Daoy (cell line): ENCODE measurements at places on chromosomes 5 and 9. TPM values are rescaled to one million over a fixed set of nuclear protein-coding genes. Genes with fewer than 3 reads are reported as not detected.

The CTSV gene
- 13.6 and 15.3 TPM in 2 replicates for total RNA-seq

The OR1Q1 gene
- total RNA-seq: not detected in 2 replicates

The SNX30 gene
- 15.2 and 17.1 TPM in 2 replicates for total RNA-seq

The PCDHA5 gene
- 0.39 and 0.69 TPM in 2 replicates for total RNA-seq

The PCDHGA11 gene
- total RNA-seq: 15.0 TPM in 2 replicates

The SHISAL2B gene
- not detected in 2 replicates for total RNA-seq

The LECT2 gene
- not detected in 2 replicates for total RNA-seq

The YTHDC2 gene
- 21.3 and 31.4 TPM in 2 replicates for total RNA-seq

The PCDHGB2 gene
- total RNA-seq: 0.23 and 0.24 TPM in 2 replicates

The TAF1L gene
- 0.03 and 0.23 TPM in 2 replicates for total RNA-seq

The ZDHHC12 gene
- 62.3 and 78.8 TPM in 2 replicates for total RNA-seq

DNA sequence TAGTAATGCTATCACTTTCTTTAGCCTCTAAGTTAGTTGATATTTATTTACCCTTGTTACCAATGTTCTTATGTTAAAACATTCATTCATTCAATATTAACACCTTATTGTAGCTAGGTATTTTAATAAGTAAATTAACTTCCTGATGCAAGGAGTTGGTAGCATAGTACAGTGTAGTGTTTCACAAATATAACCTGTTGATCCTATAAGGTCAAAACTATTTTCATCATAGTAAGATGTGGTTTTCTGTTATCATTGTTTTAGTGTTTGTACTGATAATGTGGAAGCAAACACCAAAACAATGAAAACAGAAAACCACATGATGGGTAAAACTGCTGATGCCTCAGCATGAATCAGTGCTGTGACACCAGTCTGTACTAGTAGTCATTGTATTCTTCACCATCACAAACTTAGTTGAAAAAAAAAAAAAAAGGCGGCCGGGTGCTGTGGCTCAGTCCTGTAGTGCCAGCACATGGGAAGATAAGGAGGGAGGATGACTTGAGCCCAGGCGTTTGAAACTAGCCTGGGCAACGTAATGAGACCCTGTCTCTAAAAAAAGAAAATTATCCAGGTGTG, 36.5 kb downstream of the ZCCHC7 start:
- peak; percentile 37 for DNase-seq

GRCh38 chr5:137695651-137696428, 40.0 kb downstream of the KLHL3 start:
- no peak for DNase-seq

DNA sequence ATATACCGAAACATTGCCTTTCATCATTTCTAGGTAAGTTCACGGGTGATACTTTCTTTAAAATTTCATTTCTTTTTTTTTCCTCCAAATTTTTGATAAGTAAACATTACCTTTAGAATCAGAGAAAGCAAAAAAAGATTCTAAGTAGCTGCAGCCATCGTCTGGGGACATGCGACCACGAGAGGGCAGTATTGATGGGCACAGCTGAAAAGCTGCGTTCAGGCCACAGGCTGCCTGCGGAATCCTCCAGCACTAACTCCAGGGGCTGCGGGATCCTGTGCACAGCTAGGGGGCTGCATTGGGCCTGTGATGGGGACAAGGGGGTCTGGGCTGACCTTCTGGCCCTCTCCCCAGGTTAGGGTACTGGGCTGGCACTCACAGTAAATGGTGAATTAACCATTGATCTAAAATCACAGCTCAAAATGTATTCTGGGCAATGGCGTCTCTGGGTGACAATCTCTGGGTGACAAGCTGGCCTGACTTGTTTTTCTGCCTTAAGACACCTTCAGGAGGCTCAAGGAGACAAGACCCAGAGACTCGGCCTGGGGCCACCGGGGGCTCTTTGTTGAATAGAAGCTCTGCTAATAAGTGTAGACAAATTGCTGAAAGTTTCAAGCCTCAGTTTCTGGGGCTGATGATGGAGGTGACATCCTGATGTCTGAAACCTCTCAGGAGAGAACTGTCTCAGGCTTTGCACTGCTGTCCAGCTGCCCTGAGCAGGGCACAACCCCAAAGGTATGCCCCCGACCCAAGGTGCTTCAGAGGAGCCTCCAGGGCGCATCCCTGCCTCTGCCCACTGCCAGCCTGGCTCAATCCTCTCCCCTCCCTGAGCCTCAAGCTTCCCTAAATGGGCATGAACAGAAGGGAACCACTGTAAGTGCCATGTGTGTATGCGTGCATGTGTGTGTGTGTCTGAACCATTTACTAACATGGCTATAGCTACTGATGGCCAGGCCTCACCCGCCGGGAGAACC, 44.3 kb upstream of the SARDH start:
- peak; percentile 74 for DNase-seq

DNA sequence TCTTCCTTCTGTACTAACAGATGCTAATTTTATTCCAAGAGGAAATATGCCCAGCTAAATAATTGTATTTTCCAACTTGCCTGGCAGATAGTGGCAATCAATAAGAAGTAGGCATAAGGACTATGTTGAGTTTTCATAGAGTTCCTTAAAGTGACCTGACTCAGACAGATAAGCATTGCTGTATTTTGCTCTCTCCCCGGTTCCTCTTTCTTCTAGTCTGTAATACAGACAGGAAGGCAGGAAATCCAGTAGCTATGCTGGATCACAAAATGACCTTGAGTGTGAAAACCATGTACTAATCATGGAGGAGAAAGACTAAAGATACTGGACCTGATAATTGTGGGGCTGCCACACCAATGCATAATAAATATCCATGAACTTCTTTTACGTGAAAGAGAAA, 701.7 kb downstream of the CETN3 start:
- DNase-seq: no peak

- DNase-seq: no peak
These were observed 66.3 kb upstream of the TNFAIP8 start for GRCh38 chr5:119289438-119290044.

DNA sequence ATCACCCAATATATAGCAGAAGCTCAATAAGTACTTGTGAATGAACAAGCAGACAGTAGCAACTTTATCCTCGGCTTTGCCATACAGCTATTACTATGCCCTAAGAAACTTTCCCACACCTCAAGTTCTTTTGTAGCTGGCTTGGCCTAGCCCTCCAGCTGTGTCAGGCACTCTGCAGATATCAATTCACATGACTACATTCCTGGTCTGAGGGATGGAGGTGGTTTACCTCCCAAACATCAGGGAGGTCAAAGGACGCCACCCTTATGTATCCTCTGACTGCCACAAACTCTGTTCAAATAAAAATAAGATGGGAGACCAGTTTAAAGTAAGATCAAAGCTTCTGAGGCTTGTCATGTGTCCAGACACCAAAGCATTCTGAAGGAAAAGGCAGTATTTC, 416.3 kb downstream of the PIK3R1 start:
- no peak for DNase-seq

- DNase-seq: peak; percentile 76
These were observed 13.7 kb downstream of the DOCK2 start for GRCh38 chr5:169650701-169651331.

DNA sequence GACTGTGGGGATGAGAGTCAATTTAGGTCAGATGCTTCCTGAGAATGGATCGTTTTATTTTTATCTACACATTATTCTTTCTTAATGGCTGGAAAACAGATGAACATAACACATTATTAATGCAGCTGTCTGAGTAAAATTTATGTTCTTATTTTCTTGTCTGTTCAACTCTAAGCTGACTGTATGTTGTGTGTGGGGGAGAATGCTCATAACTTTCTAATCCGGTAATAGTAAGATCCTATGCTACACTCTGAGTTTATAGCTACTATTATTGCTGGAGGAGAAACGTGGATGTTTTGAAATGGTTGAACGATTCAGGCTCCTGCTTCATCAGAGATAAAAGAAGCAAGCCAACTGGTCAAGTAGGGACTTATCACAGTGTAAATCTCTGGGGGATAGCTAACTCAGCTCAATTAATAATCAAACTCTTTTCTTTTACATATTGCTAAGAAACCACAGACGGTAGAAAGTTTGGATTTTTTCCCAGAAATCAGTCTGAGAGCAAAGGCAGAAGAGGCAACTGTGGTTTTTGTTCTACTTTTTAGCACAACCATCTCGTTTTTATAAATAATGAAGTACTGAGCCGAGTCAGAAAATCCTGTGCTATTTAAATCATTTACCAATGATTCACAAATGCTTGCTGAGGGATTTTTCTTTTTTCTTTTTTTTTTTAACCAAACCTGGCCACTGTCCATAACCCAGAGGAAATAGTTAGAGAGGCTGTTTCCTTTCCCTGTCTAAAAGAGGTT, 265.0 kb upstream of the FAM174A start:
- no peak for DNase-seq

DNA sequence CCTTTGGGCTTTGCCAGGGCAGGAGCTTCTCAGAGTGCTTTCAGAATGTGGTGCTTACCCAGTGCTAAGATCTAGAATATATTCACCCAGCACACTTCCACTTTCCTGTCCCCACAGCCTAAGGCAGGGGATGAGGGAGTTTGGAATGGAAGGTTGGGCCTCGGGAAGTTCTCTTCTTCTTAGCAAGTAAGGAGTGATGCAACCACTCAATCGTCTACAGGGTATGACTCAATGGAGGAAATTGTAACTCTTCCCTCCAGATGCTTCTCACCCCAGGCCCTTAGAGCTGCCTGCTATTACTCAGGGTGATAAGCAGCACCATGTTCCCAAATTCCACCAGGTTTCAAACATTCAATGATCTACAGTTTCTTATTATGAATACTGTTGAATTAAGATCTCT, 30.8 kb upstream of the AGGF1 start:
- DNase-seq: peak; percentile 67

DNA sequence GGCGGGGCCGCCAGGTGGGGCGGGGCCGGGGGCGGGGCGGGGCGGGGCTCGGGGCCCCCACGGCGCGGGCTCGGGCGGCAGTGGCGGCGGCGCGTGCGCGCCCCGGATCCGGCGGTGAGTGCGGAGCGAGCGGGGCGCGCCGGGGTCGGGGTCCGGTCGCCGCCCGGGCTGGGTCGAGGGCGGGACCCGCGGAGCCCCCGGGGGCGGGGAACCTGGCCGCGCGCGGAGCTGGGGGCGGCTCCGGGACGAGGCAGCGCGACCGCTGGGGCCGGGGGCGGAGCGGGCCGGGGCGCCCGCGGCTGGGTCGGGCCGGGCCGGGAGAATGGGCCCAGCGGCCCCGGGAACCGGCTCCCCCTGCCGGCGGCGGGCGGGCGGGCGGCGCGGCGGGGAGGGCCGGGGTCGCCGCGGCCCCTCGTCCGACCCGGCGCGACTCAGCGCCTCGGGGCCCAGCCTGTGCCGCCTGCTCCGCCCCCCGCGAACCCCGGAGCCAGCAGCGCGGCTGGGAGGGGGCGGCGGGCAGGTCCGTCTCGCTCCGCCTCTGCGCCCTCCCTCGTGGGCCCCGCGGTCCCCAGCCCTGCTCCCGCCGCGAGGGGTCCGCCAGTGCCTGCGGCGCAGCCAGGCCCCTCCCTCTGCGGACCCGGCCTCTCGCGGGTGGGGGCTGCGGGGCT, 3.1 kb downstream of the EGFL7 start:
- DNase-seq: peak; percentile 50

- DNase-seq: no peak
These were observed 27.4 kb upstream of the GCNT1 start for GRCh38 chr9:76431601-76432000.

DNA sequence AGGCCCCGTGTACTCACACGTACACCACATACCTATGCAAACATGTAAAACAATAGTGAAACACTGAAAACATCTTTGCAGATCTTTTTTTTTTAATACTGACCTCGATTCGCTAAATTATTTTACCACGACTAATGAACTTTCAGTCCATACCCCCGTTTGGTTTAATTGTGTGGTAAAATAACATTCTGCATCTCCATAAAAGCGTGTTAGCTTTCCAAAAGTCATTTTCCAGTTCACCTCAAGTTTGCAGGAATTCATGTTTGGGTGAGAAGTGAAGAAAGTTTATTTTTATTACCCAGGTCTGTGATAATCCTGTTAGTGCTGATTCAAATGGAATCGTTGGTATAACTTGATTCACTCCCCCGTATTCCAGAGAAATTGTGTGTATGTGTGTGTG, 652 bp downstream of the ARSK start:
- DNase-seq: no peak

DNA sequence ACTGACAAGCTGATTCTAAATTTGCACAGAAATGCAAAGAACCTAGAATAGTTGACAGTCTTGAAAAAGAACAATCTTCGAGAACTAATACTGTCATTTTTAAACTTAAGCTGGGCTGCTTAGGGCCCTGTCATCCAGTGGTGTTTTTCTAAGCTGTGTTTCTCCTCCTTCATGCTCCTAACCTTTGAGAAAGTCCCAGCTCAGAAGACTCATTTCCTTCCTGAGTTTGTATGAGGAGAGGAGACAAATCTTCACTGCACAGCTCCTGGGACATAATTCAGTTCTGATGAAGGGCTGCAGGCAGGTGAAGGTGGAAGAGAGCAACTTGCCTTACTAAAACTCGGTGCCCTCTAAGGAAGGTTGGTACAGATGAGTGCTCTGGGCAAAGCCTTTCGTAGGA, 109.5 kb upstream of the ANKRD55 start:
- DNase-seq: no peak
